ENCODE measurements at places on chromosomes 6 and 20.
A peak's percentile ranks its signal among the peaks of the same experiment; 100 is the strongest.

GRCh38 chr20:63857764-63858392 lies 3.4 kb upstream of the ABHD16B start:
- DNase-seq = no peak

GRCh38 chr6:154766288-154766687 lies 33.1 kb downstream of the SCAF8 start:
- DNase-seq = no peak

- DNase-seq = no peak
Observed at GRCh38 chr6:41650120-41650519, 11.9 kb downstream of the MDFI start.

GRCh38 chr20:15265581-15266309 lies 928.3 kb upstream of the FLRT3 start:
- no peak for DNase-seq

- no peak for DNase-seq
Observed at GRCh38 chr20:11551479-11551878, 366.2 kb upstream of the BTBD3 start.

GRCh38 chr6:104218116-104218515 lies 641.6 kb downstream of the HACE1 start:
- DNase-seq = no peak

GRCh38 chr6:128720891-128721290 lies 162.0 kb upstream of the LAMA2 start:
- no peak for DNase-seq

GRCh38 chr6:159433550-159433949 lies 259.5 kb downstream of the SOD2 start:
- DNase-seq = no peak

DNA sequence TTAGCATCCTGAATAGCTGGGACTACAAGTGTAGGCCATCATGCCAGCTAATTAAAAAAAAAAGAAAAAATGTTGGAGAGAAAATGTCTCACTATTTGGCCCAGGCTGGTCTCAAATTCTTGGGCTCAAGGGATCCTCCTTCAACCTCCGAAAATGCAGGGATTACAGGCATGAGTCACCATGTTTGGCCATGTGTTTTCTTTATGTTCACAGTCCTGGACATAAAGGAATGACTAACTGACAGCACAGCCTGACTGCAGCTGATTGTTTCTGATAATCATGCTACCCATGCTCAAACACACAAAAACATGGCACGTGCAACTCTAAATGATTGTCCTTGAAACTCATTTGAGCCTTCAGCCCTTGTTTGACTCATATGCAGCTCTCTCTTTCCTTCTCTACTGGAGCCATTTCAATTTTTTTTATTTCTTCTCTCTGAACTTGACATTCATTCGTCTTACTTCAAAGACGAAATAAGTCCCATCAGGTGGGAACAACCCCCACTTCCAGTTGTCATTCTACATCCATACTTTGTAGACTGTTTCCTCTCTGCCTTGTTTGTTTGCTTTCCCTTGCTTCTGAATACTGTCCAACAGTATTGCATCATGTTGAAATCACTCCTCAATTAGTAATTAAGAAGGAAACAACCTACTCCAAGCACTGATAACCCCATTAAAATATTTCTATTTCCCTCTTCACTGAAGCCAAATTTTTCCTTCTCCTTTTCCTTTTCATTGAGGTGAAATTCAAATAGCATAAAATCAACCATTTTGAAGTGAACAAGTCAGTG lies 413.0 kb downstream of the BMP2 start:
- DNase-seq = no peak

DNA sequence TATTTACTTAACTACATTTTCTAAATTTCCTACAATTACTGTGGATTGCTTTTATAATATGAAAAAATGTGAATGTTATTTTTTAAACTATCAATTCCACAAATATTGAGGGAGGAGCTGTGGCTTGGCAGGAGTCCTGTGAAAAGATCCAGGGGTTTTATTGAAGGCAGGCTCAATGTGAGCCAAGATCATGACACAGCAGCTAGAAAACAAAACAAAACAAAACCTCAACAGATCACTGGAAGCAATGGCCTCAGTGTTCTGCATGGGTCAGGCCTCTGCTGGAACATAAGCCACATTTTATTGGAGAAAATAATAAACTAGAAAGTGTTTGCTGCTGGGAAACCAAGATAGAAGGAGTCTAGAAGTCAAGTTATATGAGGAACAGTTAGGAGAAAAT lies 19.4 kb upstream of the RCAN2 start:
- DNase-seq = no peak

- no peak for DNase-seq
Observed at GRCh38 chr6:101302593-101302992, 90.9 kb upstream of the GRIK2 start.

- DNase-seq = no peak
Observed at GRCh38 chr20:16929756-16930155, 181.6 kb downstream of the OTOR start.

DNA sequence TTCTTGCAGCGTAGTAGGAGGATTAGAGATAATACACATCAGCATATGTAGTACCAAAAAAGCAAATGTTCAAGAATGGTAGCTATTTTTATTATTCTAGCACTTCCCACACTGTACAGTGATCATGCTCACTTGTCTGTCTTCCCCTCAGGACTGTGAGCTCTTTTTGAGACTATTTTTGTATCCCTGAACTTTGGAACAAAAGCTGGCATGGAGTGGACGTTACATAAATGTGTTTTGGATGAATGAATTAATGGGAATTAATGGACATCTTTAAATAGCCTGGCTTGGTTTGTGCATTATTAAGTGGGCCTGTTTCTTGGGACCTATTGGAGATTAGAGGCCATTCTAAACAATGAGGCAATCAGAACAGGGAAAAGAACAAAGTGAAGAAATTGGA lies 243.7 kb downstream of the CD83 start:
- no peak for DNase-seq

GRCh38 chr6:145735356-145736165 lies at the start of gene EPM2A:
Gene EPM2A (minus strand): TSS chr6:145735520. CDS start chr6:145735498, 22 bp downstream.
- DNase-seq = peak; percentile 36

Measured in CD4-positive, alpha-beta memory T cell (primary cell).